Stimulated activated CD8-positive, alpha-beta memory T cell treated with anti-CD3 and anti-CD28 coated beads, Interleukin-7, amount 100 ng/mL, for 1 hour (primary cell): ENCODE measurements at places on chromosomes 12 and 14.

DNA sequence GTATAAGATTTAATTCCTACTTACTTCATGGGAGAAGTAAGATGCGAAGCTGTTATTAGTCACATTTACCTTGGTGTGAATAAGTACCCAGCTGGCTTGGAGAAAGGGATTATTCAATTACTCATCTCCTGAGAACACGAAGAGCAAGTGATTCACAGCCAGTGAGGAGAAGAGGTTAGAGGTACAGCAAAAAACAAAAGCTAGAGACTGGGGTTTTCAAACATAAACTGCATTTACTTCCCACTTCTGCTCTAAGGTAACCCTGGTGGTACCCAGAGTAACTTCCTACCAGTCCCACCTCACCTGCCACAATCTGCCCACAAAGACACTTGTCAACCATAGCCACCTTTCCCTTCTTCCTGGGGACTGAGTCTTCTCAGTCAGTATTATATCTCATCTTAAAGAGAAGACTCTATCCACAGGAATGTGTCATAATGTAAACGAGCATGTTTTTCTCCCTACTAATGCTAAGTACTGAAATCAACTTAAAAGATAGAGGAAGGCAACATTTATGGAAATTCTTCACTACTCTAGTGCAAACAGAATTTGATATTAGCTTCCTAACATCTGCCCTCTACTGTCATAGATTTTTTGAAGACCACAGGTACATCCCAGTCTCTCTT is 6.0 kb upstream of the IL22 start:
- no peak for DNase-seq

DNA sequence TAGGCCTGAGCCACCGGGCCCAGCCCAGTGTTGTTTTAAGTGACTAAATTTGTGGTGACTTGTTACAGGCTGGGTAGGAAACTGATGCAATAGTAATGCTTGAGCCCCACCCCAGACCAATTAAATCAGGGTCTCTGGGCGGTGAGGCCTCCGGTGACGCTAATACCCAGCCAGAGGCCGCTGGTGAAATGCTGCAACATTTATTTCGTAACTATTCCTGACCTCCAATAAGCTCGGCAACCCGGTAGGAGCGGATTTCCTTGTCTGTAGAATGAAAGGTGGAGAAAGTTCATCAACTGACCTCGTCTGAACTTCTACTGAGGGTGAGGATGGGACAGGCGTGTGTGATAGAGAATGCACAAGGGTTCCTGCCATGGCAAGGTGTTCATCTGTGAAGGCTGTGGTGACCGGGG is 42.3 kb downstream of the FZD10 start:
- no peak for DNase-seq

GRCh38 chr14:58832095-58832521 is 194.3 kb downstream of the DACT1 start:
- DNase-seq: no peak

GRCh38 chr12:54082397-54082892 is 28.8 kb downstream of the HOXC4 start:
- peak; percentile 13 for DNase-seq

DNA sequence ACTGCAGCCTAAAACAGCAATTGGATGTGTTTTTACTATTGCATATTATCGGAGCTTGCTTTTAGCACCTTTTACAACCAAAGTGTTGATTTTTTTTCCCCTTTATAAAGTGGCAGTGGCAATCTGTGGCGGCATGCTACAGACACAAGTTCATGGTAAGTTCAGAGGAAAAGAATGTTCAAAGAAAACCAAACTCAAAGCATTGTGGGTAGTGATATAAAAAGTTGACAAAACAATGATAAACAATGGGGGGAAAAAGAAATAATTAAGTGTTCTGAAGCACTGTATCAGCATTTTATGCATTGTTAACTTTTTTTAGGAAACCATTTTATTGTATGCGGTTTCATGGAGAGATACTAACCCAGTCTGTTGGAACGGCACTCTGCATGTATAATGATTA is 492.0 kb upstream of the SOX5 start:
- DNase-seq: no peak

GRCh38 chr12:28172434-28173030 is 17.7 kb upstream of the CCDC91 start:
- no peak for DNase-seq

- DNase-seq: no peak
Measured at GRCh38 chr12:11716794-11717518, 67.5 kb downstream of the ETV6 start.

DNA sequence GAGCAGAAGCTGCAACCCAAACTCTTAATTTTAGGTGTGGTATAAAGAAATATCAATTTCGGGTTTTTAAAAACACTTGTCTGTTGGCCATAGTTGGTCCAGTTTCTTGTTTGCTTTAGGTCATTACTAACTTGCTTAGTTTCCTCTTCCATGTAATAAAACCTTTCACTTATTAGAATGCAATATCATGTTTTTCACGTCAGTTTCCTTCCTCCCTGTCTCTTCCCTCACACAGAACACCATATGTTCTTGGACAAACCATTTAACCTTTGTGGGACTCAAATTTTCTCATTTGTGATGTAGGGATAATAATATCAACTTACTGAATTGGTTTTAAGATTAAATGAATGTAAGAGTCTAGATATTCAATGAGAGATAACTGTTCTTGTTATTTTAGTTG is 22.9 kb downstream of the PMCH start:
- DNase-seq: no peak

DNA sequence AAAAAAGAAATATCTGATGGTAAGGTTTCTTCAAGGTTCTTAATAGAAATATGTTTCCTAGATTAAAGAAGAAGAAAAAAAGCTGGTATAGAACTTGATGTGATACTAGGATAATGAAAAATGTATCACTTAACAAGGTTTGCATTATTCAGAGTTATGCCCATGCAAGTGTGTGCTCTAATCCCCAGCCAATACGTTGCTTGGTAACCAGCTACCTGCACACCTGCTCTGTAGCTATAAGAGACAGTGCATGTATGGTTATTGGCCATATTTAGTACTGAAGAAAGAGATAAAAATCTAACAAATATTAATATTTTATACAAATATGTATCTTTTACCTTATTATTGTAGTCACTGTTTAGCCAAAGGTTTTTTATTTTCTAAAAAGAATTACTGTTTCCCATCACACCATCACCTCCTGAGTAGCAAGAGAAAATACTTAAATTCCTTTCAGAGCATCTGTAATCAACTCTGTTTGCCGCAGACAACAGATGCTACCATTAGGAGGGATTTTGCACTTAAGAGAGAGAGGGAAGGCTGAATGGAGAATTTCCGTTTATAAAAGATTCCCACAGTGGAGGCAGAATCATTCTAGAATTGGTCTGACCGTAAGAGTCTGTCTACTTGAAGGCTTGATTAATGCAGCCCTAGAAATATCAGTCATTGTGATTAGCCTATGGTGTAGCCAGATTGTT is 115.6 kb downstream of the NEDD1 start:
- no peak for DNase-seq

- DNase-seq: no peak
Measured at GRCh38 chr12:51020448-51021182, 5.6 kb downstream of the SLC11A2 start.
